Bone marrow (tissue), 2 donors: ENCODE measurements at places on chromosomes 3 and 15.

DNA sequence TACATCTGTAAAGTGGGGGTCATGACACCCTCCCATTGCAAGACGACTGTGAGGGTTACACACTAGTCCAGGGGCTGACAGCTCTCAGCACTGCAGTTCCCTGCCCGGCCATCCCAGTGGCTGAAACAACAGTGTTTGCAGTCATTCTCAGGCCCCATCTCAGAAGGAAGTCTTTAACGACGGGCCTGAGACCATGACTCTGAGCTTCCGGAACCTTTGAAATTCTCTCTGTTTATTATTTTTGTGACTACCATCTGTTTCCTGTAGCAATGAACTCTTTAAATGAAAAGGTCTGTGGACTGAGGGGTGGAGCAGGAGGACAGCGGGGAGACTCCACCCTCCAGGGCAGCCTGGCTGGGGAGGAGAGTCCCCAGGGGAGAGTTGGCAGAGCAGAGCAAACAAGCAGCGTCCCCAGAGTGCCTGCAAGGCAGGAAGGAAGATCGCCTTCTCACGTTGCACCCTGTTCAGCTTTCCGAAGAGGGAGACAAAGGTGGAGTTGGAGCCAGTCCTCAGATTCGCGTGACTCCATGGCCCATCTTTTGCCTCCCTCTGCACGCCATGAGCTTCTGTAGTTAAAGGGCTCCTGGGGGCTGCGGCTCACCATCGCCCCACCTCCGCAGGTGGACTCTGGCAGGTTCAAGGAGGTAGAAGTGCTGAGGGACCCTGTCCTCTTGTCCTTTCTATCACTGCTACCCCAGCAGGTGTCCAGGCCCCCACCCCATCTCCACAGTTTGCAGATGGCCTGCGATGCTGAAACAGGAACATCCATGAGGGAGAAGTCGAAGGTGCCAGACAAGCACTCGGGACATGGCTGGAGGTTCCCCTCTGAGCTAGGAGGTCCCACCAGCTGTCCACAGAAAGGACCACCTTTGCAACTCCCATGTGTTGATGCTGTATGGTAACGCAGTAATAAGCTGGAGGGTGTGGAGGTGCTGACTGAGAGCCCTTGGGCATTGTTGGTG lies 525.8 kb upstream of the PROK2 start:
- peak; percentile 44 for DNase-seq

- no peak for DNase-seq
Observed at GRCh38 chr3:112585782-112586181, 23.9 kb downstream of the SLC35A5 start.

GRCh38 chr15:62625429-62626033 lies 417.0 kb upstream of the TPM1 start:
- no peak for DNase-seq

DNA sequence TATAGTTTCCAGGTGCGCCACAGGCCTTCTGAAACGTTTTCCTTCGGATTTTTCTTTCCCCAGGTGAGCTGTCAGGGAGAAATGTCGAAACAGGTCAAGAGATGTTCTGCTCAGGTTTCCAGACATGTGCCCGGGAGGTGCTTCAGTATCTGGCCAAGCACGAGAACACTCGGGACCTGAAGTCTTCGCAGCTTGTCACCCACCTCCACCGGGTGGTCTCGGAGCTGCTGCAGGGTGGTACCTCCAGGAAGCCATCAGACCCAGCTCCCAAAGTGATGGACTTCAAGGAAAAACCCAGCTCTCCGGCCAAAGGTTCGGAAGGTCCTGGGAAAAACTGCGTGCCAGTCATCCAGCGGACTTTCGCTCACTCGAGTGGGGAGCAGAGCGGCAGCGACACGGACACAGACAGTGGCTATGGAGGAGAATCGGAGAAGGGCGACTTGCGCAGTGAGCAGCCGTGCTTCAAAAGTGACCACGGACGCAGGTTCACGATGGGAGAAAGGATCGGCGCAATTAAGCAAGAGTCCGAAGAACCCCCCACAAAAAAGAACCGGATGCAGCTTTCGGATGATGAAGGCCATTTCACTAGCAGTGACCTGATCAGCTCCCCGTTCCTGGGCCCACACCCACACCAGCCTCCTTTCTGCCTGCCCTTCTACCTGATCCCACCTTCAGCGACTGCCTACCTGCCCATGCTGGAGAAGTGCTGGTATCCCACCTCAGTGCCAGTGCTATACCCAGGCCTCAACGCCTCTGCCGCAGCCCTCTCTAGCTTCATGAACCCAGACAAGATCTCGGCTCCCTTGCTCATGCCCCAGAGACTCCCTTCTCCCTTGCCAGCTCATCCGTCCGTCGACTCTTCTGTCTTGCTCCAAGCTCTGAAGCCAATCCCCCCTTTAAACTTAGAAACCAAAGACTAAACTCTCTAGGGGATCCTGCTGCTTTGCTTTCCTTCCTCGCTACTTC lies 3.8 kb downstream of the BHLHE40 start:
- no peak for DNase-seq

GRCh38 chr15:82999905-83000671 lies 11.4 kb downstream of the C15orf40 start:
- no peak for DNase-seq

DNA sequence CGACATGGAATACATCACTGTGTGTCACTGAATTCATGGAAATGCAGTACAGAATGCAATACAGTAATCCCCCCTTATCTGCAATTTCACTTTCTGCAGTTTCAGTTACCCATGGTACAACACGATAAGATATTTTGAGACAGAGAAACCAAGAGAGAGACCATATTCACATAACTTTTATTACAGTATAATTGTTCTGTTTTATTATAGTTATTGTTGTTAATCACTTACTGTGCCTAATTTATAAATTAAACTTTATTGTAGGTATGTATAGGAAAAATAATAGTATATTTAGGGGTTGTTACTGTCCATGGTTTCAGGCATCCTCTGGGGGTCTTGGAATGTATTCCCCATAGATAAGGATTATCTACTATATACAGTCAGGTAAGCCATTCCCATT lies 61.8 kb downstream of the MBNL1 start:
- no peak for DNase-seq

DNA sequence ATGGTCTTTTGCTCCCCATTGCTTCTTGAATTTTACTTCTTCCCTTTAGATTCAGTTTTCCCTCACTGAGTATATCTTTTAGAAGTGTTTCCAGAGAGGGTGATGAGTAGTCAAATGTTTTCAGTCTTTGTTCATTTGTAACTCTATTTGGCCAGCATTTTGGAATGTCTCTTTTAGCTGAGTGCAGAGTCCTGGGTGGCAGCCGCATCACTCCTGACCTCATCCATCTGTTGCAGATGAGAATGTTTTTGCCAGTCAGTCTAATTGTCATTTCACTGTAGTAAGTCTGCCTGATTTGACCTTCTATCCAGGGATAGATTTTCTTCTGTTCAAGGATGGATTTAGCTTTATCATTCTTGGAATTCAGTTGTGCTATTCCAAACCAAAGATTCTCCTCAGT lies 7.3 kb downstream of the SRPRB start:
- DNase-seq: no peak

- DNase-seq: no peak
Observed at GRCh38 chr3:13785351-13785750, 94.5 kb downstream of the WNT7A start.

DNA sequence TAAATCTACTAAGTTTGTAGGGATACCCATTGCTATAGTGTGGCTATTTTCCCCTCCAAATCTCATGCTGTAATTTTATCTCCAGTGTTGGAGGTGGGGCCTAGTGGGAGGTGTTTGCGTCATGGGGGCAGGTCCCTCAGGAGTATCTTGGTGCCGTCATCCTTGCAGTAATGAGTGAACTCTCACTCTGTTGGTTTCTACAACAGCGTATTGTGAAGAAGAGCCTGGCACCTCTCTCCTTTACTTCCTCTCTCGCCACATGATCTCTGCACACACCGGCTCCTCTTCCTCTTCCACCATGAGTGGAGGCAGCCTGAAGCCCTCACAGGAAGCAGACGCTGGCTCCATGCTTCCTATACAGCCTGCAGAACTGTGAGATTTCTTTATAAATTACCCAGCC lies 34.0 kb upstream of the TRPM1 start:
- no peak for DNase-seq

- DNase-seq: no peak
Observed at GRCh38 chr15:40582726-40583246, 11.3 kb upstream of the KNL1 start.

- DNase-seq: no peak
Observed at GRCh38 chr3:46194868-46195553, 13.1 kb downstream of the CCR1 start.

DNA sequence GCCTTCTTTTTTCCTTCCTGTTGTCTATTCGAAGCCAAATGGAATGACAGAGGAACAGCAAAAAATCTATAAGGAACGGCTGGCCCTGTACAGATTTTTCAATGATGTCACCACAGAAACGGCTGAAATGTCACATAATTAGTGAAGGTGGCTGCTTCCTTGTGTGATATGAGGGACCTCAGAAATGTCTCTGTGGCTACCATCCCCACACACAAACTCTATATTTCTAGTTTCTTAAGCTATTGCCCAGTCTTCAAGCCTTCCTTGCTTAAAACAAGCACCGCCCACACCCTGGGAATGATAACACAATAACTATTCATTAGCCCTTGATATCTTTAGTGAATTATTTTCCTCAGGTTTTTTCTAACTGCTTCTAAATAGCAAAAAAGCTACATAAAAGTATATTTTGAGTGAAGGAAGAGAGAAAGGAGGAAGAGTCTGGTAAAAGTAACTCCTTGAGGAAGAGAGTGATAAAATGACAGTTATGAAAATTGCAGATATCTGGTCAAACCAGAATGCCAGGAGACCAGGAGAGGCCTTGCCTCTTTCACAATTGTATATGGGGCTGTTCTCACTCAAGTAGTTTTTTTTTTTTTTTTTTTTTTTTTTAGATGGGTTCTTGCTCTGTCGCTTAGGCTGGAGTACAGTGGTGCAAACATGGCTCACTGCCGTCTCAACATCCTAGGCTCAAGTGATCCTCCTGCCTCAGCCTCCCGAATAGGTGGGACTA lies 38.7 kb downstream of the FMN1 start:
- DNase-seq: no peak

GRCh38 chr3:65497236-65497635 lies 541.5 kb downstream of the MAGI1 start:
- no peak for DNase-seq

DNA sequence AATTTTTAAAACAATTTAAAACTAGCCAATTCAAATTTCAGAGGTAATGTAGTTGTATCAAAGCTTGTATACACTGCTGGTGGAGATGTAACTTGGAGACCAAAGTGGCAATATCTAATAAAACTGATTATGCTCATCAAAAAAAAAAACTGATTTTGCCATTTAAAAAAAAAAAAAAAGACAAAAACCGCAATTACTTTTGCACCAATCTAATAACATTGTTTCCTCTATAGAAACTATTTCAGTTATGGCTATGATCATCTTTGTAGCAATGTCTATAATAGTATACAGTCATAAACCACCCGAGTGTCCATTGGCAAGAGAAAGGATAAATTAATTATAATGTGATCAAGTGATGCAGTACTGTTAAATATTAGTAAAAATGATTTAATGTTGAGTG lies 149.3 kb upstream of the SEMA6D start:
- DNase-seq: no peak

- no peak for DNase-seq
Observed at GRCh38 chr3:123602325-123602724, 17.5 kb upstream of the HACD2 start.

DNA sequence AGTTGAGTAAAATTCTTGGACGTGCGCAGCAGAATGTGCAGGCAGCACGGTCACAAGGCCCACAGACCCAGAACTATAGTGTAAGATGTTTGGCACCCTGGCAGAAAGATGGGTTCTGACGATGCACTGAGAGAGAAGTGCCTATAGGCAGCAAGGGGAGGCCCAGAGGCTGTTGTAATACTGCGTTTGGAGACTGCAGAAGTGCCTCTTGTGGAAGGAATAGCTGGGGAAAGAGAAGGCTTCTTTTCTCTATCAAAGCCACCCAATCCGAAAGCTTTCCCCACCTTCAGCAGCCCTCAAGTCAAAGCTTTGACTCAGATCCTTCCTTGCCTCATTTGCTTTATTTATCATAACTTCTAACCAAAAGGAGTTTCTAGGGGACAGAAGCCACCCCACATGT lies 5.2 kb upstream of the SIN3A start:
- DNase-seq: no peak

DNA sequence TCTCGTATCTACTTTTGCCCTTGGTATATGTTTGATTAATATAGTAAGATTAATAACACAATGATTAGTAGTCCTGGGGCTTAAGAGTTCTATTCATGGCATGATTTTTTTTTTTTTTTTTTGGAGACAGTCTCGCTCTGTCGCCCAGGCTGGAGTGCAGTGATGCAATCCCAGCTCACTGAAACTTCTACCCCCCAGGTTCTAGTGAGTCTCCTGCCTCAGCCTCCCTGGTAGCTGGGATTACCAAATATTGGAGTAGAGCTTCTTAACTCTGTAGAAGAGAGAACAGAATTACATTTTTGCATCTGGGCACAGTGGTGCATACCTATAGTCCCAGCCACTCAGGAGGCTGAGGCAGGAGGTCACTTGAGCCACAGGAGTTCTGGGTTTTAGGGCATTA lies 58.9 kb downstream of the RAB7A start:
- DNase-seq: no peak

DNA sequence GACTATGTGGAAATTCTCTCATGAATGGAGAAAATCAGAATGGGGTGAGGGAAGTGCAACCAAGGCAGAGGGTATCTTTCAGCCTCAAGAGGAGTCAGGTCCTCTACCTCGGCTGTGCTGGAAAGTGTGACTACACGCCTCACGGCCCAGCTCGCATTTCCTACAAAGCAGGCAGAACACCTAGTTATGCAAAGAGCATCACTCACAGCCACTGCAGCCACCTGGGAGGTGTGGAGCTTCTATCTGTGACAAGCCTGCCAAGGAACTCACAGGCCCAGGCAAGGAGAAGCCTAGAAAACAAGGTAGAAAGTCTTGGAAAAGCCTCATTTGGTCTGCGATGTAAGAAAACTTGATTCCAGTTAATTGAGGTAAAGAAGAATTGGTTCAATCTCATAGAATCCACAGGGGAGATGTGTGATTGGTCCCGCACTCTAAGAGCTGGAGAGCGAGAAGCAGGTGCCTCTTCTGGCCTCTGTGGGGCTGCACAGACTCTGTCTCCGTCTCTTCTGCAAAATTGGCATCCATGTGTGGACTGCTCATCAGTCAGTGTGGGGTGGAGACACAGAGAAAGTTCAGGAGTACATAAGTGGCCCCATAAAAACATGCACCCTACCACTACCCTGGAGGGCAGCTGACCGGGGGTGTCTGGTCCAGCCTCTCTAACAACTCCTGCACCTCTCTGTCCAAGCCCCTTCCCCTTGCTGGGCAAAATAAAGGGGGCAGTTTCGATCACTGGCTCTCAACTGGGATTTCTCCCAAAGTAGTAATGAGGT lies 76.8 kb downstream of the TAMM41 start:
- DNase-seq: no peak

- DNase-seq: no peak
Observed at GRCh38 chr15:62840526-62841268, 201.8 kb upstream of the TPM1 start.

GRCh38 chr3:154829929-154830328 lies 250.2 kb upstream of the MME start:
- no peak for DNase-seq
